Lower leg skin (tissue), 4 donors: ENCODE measurements at places on chromosomes 4 and X.

DNA sequence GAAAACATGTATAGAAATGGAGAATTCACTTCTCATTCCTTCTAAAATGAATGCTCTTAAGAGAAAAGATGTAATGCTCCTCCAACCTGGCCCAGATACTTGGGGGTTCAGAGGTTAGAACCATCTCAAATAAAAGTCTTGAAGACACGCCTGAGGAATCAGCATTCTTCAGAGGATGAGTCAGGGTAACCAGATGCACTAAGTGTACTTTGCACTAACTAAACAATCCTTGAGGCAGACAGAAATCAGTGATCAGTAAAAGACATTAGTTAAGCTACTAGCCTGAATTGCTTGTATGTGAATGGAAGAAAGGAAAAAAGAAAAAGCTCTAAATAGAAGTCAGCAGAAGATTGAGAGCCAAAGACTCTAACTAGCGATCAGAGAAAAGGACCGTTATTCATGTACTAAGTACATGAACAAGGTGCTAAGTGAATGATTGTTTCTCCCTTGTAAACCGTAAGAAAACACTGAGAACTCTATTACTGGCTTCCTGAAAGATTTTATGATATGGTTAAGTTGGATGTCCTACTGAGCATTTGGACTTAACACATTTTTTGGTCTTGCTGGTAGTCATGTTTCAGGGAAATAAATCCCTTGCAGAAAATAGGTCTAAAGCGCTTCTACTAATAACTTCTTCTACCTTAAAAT, 738.3 kb downstream of the STPG2 start:
- no peak for DNase-seq

DNA sequence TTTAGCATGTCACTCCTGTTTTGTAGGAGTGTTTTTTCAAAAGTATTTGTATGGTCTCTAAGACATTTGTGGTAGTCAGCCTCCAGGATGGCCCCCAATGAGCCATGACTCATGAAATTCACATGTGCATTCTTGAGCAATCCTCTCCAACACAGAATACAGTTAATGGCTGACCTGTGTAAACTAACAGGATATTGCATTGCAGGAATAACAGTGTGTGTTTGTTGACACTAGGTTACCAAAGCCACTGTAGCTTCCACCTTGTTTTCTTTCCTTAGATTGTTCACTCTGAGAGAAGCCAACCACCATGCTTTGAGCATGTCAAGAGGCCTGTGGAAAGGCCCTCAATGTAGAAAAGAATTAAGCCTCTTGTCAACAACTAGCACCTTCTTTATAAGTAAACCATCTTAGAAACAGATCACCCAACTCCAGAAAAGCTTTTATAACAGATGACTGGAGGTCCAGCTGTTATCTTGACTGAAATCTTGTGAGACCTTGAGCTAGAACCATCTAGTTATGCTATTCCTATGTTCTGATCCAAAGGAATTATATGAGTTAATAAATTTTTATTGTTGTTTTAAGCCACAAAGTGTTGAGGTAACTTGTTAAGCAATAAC, 28.5 kb downstream of the TBCK start:
- DNase-seq, result no peak

DNA sequence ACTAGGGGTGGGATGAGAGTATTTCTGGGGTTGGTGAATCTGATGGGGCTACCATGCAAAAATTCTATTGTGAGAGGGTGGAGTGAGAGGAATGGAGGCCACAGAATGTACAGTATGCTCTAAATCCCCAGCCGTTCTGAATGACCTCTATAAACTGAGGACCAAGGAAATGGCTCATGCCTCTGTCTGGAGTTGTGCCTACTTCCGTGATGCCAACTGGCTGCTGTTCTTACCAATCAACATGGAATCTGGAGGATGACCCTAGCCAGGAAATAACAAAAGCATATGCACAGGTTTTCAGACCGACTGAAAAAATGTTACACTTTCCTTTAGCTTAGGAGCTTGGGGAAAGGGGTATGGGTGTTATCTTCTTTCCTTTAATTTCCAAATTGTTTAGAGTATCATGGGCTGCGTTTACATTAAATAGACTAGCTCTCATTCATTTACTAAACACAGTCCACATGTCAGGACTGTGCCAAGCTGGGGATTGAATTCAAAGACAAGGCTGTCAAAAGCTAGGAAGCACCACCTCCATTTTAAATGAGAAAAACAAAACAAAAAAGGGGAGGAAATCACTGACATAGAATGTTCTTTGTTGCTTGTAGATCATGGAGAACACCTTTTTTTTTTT, 20.2 kb upstream of the CCKAR start:
- no peak for DNase-seq

- DNase-seq, result no peak
Observed at GRCh38 chrX:130786030-130786429, 117.0 kb downstream of the ENOX2 start.

DNA sequence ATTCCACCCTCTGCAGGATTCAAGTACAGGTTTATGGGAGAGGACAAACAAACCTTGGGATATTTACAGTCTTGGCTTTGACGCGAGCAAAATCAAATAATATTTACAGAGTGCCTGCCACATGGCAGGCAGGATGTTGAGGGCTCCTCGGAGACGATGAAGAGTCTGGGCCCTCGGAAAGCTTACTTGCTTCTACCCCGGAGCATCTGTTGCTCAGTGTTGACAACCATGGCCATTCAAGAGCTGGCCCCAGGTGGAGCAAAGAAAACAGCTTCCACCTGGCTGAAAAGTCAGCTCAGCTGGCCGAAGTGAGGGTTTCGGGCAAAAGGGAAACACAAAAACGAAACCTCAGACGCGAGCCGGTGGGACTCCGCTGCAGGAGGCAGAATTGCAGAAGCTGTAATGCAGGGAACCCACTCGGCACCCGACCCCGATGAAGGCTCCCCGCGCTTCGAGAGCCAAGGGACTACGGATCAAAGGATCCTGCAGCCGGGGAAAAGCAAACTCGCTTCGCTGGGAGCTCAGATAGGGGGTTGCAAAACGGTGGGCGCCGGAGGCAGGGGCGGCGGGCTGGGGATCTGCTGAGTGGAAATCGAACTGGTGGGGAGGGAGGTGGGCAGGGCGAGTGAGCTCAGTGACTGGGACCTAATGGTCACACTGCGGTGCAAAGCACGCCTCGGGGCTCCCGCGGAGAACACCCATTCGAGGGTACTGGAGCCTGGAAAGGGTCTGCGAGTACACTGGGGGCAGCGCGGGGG, 805 bp downstream of the ATP8A1 start:
- DNase-seq, result peak; percentile 90

DNA sequence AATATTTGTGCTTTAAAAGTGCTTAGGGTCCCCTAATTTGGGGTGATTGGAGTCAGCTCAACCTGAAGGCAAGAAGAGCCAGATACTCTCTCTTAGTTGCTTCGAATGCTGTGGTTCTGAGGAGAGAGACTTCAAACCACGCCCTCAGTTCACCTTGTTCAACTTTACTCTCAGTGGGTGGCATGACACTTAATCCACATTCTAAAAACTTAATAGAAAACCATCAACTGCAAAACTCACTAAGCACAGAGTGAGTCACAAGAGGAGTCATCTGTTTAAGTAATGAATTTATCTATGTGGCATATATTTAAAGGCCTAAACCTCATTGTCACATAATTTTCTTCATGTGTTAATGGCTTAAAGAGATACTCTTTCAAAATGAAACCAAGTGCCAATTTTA, 99.5 kb upstream of the SLC4A4 start:
- no peak for DNase-seq

- DNase-seq, result no peak
Observed at GRCh38 chr4:151325949-151326246, 493 bp upstream of the SH3D19 start.

DNA sequence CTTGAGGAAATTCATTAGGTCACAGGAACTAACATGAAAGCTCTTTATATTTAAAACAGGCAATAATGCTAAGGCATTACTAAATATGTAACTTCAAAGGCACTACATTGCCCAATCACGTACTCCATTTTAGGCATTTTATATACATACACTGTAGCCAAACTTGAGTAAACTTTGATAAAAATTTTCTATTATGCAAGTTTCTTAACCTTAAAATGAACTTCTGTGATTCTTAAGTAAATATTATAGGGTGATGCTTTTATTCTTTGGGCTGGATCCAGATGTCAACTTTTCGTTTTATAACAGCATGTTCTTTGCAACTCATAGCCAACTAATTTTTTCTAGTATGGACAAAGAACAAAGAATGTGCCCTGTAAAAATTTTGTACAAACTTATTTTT, 28.3 kb upstream of the MAP9 start:
- no peak for DNase-seq

DNA sequence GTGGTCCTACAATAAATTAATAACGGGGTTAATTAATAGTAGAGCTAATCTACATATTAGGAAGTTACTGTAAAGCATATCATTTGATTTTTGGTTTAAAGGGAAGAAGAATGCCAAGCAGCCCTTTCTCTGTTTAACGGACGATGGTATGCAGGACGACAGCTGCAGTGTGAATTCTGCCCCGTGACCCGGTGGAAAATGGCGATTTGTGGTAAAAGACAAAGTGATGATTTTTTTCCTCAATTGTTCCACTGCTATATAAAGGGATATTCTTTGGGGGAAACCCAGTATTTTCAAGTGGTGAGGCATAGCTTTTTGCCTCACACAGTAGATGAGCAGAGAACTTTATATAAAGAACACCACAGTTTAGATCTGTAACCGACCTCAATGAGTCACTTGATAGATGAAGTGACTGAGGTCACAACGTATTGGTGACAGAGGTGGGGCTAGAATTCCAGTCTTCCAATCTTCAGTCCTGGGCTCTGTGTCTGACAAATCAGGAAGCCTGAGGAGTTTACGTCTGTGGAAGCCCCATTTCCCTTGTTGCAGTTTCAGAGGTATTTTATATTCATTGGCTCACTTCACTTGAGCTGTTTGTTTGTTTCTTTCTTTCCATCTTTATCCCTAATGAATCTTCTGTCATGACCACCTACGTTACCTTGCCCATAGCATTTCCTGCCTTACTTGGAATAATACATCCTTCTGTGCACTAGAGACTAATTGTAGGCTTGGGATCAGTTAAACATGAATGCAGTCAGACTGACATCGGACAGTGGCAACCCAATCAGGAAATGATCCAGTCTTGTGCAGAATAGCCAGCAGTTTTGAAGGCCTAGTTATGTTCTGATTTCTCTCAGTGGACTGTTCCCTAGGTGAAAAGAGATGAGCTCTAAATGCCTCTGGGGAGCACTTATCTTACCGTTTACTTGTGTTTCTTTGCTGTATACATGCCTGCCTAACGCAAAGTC, 30.1 kb downstream of the ZRSR2 start:
- no peak for DNase-seq

DNA sequence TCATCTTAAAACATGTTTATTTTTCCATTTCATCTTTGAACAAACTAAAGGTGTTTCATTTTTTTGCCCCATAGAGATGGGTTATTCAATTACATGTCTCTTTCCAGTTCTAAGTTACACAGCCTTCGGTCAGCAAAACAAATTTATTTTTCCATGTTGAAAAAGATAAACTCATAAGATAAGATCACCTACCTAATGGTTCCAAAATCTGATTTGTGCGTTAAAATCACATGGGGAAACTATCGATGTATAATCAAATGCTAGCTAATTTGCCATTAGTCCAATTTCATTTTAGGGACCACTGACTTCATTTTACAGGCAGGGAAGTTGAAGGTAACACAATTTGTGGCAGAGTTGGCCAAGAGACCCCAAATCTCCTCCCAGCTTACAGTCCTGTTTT, 67.2 kb upstream of the ACSL1 start:
- DNase-seq, result no peak

GRCh38 chr4:79227860-79228259, 98.0 kb downstream of the NAA11 start:
- no peak for DNase-seq

DNA sequence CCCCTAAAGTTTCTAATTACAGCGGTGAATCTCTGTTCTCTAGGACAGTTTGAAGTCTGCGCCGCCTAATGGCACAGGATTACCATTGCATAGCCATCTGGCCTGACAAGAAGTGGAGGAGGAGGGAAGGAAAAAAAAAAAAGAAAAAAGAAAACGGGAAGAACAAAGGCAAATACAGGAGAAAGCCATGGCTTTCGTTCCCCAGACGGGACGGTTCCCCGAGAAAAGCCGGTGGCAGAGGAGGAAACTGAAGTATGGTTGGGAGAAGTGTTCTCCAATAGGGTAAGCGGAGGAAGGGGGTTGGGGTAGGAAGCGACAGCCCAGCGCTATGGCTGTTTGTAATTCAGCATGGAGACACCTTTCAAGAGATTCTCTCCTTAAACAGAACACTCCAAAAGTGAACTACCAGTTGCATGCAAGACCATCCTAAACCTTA, 80.8 kb downstream of the HMGN5 start:
- DNase-seq, result no peak

- DNase-seq, result no peak
Observed at GRCh38 chr4:138912704-138913340, 102.8 kb upstream of the NOCT start.

- DNase-seq, result no peak
Observed at GRCh38 chr4:88027611-88028608, 20.5 kb downstream of the PKD2 start.

DNA sequence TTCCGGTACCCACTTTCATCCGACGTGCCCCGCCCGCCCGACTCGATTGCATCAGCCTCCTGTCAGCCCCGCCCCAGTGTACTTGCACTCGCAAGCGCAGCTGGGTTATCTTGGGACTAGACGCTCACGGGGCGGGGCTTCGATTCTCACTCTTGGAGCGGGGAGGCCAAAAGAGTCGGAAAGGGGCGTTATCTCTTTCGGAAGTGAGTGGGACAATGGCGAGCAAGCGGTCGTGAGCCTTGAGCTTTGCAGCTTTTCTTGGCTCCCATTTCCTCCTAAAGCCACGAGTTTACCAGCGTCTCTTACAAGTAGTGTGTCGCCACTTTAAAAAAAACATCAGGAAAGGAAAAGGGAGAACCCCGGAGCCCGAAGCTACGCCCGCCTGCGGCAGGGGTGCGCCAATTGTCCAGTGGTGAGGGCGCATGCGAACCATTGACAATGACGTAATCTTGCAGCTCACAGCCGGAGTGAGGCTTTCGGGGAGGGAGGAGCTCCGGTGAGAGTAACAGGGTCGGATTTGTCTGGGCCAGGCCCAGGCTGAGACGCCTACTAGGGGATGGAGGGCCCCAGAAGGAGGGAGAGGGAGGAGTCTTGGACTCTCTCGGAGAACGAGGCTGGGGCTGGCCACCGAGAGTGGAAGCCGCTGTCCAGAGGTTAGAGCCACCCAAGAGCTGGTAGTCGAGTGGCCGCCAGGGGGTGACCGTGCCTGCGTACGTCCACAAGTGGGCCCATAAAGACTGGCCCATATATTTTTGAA, 109.5 kb downstream of the GNL3L start:
- DNase-seq, result peak; percentile 93

DNA sequence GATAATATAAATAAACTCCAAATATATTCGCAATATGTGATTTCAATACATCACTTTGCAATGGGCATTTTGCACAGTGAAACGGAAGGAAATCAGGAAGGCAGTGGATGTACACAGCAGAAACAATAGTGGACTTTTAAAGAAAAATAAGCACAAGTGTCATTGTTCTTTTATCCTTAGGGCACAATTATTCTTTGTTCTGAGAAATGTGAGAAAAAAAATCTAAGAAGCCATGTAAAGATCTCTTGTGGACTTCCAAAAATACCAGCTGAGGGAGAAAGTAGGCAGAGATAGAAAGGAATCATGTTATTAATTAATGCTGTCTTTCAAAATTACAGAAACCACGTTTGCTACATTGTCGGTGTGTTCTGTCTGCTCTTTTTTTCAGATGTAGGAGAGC, 17.6 kb upstream of the PRRG1 start:
- no peak for DNase-seq
